Left forelimb (tissue), 1 donor: ENCODE measurements at places on chromosomes 6 and 20.
A peak's percentile ranks its signal among the peaks of the same experiment; 100 is the strongest.

- no peak for DNase-seq
These were observed 96.9 kb downstream of the PHACTR3 start for GRCh38 chr20:59701236-59701635.

DNA sequence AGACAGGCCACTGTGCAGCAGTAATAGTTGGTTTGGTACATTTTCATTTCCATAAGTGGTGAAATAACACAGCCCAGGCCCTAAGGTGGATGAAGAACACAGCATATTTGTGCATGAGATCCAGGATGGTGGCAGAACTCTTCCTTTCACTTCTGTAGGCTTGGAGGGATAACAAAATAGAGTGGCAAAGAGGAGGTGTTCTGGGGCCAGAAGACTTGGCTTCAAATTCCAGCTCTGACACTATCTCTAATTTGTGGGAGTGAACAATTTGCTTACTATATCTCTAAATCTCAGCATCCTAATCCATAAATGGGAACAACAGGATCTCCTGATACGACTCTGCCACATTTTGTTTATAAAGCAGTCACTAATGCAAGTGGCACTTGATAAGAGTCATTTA, 111.7 kb upstream of the FAM184A start:
- DNase-seq = no peak

GRCh38 chr6:75350156-75350555, 65.6 kb upstream of the TMEM30A start:
- DNase-seq = no peak

GRCh38 chr6:143823548-143823947, 19.6 kb upstream of the LTV1 start:
- DNase-seq = no peak

DNA sequence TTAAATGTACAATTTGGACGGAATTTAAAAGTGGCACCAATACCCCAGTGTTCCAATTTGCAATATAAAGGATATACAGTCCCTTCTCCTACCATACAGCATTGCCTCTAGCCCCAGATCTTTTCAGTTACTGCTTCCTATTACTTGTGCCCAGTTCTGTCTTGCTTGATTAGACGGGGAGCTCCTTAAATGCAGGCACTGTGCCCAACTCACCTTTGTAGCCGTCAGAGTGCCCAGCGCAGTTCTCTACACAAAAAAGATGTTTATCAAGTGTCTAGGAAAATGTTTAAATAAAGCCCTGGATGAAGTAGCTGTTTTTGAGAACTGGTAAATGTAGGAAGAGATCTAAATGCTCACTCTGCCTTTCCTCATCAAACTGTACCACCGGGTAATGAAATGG, 7.6 kb downstream of the TAP2 start:
- no peak for DNase-seq

DNA sequence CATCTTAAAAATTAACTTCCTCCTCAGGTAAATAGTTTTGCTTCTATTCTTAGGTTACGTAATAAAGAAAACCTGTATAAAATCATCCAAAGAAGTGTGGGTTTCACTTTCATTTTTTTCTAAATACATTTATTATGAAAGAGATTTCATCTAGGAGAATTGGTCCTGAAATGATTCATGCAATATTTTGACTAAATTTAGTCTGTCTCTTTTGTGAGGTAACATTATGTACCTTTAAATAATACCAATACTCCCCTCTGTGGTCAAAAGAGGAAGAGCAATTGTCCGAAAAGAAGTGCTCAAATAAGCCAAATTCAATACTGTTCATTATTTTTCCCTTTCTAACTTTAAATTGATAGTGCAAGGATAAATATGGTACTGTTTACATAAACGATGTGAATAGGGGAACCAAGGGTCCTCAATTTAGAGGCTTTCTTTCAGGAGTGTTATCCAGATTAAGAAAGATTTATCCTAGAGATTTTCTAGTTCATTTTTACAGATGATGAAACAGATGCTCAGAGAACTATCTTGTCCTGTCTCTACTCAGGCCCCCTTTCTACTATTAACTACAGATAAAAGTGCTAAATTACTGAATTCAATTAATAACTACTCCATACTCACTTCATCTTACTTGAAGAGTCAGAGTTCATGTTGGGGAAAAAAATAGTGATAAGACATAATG, 26.2 kb downstream of the CYP39A1 start:
- DNase-seq = no peak

- DNase-seq = no peak
These were observed 140.5 kb upstream of the ATXN1 start for GRCh38 chr6:16901782-16902181.

- no peak for DNase-seq
These were observed 66.2 kb upstream of the PHACTR2 start for GRCh38 chr6:143611580-143611979.

- DNase-seq = no peak
These were observed 83.0 kb downstream of the MAP7 start for GRCh38 chr6:136467186-136467585.

DNA sequence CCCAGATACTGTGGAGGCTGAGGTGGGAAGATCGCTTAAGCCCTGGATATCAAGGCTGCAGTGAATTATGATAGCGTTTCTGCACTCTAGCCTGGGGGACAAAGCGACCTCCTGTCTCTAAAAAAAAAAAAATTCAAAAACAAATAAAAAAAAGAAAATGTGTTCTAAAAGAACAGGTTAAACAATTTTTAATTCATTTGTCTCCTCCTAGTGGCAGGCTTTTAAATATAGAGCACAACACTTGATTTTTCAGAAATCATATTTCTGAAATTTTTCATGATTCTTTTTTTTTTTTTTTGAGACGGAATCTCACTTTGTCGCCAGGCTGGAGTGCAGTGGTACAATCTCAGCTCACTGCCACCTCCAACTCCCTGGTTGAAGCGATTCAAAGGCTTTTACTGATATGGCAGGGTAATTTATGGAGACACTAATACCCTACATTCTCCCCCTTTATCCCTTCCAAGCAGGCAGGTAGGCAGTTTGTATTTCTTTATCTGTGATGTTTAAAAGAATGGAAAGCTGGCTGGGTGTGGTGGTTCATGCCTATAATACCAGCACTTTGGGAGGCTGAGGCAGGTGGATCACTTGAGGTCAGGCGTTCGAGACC, 8.7 kb upstream of the GTF3C6 start:
- DNase-seq = no peak

- DNase-seq = no peak
These were observed 86.2 kb downstream of the VEGFA start for GRCh38 chr6:43856005-43856765.

- peak; percentile 91 for DNase-seq
These were observed at the start of gene MBOAT1 for GRCh38 chr6:20212392-20213111. Gene MBOAT1 (minus strand): TSS chr6:20212469. CDS start chr6:20212234, 235 bp downstream.

DNA sequence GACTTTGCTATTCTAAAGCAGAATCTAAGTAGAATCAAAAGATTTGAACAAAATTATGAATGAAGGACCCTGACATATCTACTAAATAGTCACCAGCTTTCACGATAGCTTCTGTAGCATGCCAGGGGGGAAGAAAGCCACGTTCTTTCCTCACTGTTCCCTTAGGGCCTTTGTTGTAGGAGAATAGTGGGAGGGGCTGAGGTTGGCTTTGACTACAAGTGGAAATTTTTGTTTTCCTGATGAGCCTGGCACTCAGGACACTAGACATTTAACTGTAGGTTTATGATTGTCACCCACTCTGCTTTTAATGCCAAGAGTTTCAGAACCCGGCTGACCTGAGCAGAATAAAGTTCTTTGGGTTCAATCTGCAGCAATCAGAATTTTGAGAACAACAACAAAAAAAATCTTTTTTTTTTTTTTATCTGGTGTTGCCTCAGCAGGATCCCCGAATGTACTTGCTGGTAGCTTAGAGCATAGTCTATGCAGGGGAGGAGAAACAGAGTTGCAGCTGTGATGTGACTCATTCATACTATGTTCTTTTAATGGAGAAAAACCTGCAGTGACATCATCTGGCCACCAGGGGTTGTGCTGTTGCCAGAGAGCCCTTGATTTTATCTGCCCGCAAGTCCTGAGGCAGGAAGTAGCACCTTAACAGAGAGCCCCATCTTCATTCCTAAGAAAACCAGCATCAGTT, 38.5 kb downstream of the TPD52L1 start:
- DNase-seq = no peak

GRCh38 chr20:16313917-16314316, 259.3 kb downstream of the KIF16B start:
- no peak for DNase-seq

DNA sequence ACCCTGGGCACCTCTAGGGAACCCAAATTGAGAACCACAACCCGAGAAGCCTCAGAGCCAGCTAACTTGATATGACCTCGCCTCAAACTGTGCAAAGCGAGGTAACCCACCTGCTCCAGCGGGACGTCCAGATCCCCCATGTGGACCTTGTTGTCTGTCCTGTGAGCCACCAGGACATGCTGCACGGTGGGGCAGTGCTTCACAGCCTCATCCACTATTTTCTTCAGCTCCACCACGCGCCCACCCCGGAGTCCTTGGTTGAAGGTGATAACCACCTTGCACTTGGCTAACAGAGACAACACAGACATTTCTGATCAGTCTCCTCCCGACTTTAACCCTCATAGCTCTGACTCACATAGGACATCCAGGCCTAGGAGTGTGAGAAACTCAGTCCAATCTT, 30.8 kb upstream of the APMAP start:
- DNase-seq = no peak

- DNase-seq = peak; percentile 96
These were observed at the start of gene TOMM6 for GRCh38 chr6:41787219-41787917. Gene TOMM6 (plus strand): TSS chr6:41787694. CDS start chr6:41787698, 4 bp downstream.

DNA sequence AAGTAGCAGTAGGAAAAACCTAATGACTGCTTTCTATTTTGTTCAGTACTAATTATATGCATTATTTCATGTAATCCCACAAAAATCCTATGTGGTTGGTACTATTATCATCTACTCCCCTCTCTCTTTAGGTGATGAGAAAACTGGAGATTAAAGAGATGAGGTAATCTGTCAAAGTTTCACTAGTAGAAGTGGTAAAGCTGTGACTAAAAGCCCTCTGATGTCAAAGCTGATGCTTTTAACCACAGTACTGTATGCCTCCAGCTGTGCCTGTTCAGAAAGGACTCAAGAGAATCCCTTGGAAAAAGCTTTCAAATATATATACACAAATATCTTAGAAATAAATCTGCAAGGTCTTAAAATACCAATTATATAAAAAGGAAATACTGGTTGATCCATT, 38.0 kb downstream of the PHIP start:
- no peak for DNase-seq

DNA sequence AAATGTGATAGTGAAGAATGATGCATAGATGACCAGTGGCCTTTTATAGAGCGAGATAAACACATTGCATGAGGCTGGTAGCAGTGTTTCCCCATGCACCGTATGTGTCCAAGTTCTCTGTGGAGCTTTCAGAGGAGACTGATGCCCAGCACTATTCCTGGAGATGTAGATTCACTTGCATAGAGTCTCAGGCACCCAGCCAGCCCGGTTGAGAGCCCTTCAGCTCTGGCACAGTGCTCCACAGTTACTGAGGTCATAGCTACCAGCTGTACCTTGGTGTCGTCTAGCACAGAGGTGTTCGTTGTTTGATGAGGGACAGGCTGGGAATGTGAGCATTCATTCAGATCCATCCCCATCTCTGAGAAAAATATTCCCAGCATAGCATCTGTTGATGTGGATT, 328.9 kb downstream of the FARS2 start:
- DNase-seq = no peak

DNA sequence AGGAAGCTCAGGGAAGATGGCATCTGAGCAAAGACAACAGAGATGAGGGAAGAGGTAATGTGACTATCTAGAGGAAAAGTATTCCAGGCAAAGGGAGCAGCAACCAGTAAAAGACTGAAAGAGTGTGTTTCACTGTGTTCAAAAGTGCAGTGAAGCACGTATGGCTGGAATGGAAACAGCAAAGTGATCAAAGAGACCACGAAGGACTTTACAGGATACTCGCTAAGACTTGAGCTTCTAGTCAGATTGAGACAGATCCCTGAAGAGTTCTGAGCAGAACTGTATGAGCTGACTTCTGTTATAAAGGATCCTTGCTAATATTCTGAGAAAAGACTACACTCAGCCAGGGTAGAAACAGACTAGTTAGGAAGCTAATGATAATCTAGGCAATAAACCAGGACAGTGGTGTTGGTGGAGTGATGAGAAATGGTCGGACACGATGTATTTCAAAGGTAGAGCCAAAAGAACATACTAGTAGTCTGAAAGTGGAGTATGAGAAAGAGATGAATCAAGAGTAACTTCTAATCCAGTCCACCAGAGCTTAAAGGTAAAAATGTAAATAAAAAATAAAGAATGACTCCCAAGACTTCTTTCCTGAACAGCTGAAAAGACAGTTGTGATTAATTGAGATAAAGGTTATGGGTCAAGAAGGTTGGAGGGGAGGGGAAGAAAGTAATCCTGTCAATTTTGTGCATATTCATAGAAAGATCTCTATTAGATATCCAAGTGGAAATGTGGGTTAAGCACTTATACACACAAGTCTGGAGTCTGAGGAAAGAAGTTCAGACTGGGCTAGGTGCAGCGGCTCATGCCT, 14.2 kb downstream of the SEC63 start:
- no peak for DNase-seq

- no peak for DNase-seq
These were observed 364.3 kb upstream of the SPTLC3 start for GRCh38 chr20:12644461-12644860.

DNA sequence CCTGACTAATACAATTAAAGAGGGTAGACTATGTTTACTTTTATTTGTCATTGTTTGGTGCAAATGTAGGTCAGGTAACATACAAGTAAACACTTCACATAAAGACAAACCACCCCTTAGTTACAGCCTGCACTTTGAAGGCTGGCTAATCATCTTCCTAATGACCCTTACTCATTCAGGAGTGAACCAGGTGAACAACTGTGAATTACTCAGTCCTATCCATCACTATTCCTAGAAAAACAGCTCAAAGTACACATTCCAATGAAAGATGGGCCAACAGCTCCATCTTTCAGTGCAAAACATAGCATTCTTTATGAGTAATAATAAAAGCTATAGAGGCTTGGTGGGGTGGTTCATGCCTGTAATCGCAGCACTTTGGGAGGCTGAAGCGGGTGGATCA, 78.2 kb downstream of the FRK start:
- no peak for DNase-seq

- DNase-seq = no peak
These were observed 141.2 kb downstream of the GRM4 start for GRCh38 chr6:34004706-34005105.

- no peak for DNase-seq
These were observed 7.1 kb downstream of the CNPY3 start for GRCh38 chr6:42936398-42936797.

GRCh38 chr6:52877168-52877567, 32.3 kb downstream of the GSTA3 start:
- no peak for DNase-seq

- DNase-seq = no peak
These were observed 16.0 kb downstream of the LINC00237 start for GRCh38 chr20:21090111-21090618.

DNA sequence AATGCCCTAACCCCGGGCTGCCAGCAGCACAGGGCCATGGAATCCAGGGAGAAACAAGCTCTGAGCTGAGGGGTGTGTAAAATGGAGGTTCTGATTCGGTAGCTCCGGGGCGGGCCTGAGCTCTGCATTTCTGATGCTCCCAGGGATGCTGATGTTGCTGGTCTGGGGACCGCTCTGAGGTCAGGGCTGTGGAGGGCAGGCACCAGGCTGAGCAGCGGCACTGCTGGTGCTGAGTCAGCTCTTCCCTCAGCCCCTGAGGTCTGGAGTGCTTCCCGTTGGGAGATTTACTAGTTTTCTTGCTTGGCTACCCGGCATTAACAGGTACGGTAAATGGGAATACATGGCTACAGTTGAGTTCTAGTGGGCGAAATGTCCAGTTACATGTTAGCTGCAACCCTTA, 18.6 kb upstream of the CST3 start:
- no peak for DNase-seq
